Cerebellum (tissue), 4 donors: ENCODE measurements at places on chromosomes 2 and 18.

DNA sequence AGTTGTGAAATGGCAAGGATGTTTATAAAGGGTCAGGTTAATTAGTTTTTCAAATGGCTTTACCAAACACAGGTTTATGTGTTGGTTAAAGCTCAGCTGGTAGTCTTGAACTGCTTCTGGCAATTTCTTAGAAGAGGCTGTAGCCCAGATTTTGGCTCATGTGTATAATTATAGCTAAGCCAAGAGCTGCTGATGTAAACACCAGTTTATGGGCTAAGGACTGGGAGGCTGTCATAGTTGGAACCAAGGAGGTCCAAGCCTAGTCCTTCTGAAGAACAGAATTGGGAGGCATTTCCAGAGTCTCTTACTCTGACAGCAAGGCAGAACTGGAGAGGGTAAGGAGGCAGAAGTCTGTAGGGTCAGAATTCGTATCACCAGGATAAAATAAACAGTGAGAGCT, 25.4 kb downstream of the UBE2E3 start:
- DNase-seq = no peak

GRCh38 chr2:151762694-151763093, 28.4 kb upstream of the NEB start:
- DNase-seq = peak; percentile 82

DNA sequence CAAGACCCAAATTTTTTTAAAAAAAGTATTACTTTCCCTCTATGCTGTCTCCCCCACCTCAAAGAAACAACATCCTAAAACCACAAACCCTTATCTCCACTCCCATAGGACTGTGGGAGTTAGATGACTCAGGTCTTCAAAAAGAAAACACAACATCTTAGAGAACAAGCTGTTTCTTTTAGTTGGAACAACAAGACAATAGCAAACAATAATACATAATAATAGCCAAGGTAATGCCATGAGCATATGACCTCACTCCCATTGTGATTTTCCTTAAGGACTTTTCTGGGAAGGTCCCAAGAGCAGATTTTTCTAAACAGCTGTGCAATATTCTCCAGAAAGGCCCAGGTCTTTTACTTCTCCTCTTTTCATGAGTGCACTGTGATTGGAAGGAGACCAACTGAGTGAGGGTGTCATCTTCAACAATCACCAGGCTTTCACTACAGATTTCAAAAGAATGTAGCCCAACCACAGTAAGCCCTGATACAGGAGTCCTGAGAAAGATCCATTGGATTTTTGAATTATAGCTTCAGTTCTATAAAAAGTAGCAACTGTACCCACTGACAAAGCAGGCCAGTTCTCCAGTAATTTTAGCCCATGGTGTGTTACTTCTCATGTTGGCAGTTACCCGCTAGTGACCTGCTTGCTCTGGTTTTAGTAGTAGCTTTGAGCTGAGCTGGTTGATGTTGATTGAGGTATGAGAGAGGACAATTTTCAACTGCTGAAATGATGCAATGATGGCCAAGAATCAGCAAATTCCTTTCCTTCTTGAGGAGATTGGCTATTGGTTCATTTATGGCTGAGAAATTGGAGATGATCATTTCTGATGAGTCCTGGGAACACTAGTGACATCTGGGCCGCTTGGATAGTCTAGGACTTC, 144.5 kb upstream of the TCF4 start:
- DNase-seq = no peak

GRCh38 chr2:190532581-190532980, 1.9 kb downstream of the NEMP2 start:
- no peak for DNase-seq

- no peak for DNase-seq
These were observed 4.1 kb upstream of the YES1 start for GRCh38 chr18:816088-816653.

- no peak for DNase-seq
These were observed 77.4 kb upstream of the DNMT3A start for GRCh38 chr2:25418944-25419677.

- peak; percentile 28 for DNase-seq
These were observed 19.1 kb upstream of the ITGA6 start for GRCh38 chr2:172408143-172408766.

- DNase-seq = no peak
These were observed 1044.5 kb upstream of the POU3F3 start for GRCh38 chr2:103809415-103809814.

DNA sequence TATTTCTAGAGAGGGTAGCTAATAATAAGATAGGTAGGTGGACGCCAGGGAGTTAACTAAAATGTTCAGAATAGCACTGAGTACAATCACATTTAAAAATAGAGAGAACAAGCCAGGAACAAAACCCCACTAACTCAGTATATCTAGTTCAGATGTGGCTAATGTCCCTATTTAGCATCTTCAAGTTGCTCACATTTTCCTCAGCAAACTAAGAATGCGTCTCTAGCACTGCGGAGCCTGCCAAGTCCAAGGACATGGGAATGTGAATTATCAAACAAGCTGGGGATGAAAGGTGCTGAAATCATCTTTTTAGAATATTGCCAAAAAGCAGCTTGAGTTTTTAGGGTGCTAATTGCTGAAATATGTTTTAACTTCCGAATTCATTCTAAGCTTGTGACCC, 398.5 kb upstream of the FIGN start:
- no peak for DNase-seq

GRCh38 chr18:42114310-42114943, 159.4 kb downstream of the PIK3C3 start:
- DNase-seq = peak; percentile 77

DNA sequence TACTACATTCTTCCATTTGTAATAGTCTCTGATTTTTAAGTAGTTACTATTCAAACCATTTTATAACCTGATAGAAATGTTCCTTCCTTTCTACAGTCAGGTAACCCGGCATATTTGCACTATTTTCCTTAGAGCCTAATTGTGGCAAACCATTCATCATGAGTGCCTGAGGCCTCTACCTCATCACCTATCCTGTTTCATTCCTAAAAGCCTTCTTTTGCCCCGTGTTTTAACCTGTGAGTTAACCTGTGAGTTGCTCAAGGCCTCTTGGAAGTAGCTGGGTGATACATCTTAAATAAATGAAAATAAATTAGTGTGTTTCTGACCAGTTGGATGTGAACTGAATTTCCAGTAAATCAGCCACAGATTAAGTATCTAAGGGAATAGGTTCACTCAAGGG, 6.5 kb upstream of the KLHL29 start:
- no peak for DNase-seq

DNA sequence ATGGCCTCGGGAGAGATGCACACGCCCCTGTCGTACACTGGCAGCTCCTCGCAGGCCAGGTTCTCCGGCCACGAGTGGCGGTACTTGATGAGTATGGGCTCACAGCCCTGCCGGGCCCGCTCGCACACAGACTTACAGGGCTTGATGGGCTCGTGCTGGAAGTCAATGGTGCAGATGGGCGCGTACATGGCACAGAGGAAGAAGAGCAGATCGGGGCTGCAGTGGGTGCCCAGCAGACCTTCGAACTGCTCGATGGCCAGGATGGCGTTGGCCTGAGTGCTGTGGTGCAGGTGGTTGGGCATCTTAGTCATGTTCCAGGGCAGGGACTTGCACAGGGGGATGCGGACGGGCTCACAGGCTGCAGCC, 359 bp downstream of the FRZB start:
- no peak for DNase-seq

GRCh38 chr18:35331367-35332087, 12.7 kb downstream of the ZNF24 start:
- no peak for DNase-seq

- no peak for DNase-seq
These were observed 221.0 kb upstream of the EPAS1 start for GRCh38 chr2:46076251-46076650.

GRCh38 chr2:218046238-218046637, 22.8 kb upstream of the RUFY4 start:
- no peak for DNase-seq

DNA sequence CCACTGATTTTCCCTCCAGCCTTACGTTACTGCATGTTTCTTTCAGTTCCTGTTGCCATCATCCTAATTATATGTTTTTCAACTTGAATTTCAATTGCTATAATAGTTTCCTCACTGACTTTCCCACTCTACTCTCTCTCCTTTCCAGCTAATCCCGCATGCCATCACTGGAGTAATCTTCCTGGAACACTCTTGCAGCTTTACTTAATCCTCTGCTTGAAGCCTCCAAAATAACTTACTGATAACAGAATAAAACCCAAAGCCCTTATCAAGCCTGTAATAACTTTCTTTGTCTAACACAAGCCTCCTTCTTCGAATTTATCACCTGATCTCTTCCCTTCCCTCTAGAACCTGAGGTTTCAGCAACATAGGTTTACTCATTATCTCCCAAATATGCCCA, 237.3 kb downstream of the LTBP1 start:
- DNase-seq = no peak

- no peak for DNase-seq
These were observed 61.1 kb downstream of the ANTXR1 start for GRCh38 chr2:69073928-69074570.

DNA sequence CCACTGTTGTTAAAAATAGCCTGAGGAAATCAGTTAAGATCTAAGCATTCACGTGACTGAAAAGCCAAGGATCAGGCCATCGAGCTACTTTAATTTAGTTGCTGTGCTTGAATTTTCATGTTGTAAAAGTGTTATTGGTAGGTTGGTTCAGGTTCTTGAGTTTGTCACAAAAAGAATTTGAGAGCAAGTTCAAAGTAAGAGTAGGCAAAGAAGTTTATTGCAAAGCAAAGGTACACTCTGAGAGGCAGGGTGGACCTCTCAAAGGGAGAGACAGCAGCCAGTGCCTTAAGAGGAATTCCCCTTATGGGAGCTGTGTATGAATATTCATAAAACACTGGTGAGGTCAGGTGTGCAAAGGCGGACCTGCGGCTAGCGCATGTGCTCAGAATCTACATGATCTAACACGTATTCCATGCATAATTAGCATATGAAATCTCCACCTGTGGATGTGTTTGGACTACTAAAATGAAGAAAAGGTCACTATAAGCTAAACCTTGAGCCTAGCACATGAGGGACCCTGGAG, 236.5 kb downstream of the NDUFA10 start:
- no peak for DNase-seq

DNA sequence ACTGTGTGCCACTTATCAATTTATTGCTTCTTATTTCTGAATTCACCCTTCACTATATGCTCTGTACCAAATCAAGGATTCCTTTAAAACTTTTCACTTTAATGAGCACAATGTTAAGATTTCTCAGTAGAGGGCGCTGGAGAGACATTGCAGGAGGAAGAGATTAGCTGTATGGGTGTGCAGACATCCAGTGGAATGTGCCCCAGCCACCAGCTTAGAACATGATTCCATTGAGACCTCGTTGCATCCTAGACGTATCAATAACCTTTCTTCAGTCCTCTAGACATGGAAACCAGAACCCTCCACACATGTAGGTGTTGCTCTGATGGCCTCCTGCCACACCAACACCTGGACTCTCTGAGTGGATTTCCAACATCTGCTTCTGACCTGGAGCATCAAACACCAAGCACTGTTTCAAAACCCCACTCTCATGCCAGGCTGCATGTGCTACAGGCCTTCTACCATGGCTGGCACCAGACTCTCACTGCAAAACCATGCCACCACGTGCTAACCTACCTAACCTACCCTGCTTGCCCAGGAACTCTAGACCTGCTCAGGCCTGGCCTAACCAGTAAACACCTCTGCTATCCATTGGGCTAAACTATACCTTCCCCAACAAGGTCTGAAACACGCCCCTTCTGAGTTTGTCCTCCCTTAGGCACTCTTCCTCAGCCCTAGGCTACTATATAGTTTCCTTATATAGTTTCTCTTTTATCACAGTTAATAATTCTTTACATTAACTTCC, 633.2 kb upstream of the PKDCC start:
- DNase-seq = no peak

DNA sequence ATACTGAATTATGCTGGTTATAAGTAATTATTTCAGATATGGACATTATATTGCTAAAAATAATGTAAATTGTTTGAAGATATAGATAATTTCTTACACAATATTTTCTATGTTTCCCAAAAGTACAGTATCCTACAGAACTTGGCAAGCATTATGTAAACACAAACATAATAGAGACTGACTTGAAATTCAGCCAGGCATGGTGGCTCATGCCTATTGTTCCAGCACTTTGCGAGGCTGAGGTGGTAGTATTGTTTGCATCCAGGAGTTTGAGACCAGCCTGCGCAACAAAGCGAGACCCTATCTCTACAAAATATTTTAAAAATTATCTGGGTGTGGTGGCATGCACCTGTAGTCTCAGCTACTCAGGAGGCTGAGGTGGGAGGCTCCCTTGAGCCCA, 1300.5 kb upstream of the DDX18 start:
- no peak for DNase-seq

DNA sequence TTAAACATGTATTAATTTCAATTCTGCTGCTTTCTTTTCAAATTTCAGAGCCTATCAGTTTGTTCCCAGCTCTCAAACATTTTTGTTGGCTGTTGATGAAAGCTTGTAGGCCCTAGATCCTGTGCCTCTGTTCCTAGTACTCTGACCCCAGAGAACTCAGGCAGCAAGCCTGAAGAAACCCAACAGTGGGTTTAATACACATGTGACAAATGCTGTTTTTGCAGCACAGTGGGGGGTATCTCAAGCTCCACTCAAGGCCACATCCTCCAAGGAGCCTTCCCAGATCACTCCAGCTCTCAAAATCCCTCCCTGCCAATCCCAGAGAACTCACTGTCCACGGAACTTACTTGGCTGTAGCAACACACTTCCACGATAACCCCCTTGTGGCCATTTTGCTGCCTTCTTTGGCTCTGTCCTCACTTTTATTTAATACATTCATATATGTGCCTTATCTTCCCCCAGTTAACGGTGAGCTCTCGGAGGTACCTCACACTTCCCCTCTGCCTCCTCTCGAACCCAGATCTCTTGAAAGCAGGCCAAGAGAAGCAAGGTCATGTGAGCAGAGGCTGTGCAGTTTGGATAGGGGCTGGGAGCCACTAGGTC, 122.4 kb downstream of the TNS1 start:
- no peak for DNase-seq

- no peak for DNase-seq
These were observed 178.0 kb downstream of the SH3BP4 start for GRCh38 chr2:235129850-235130249.

DNA sequence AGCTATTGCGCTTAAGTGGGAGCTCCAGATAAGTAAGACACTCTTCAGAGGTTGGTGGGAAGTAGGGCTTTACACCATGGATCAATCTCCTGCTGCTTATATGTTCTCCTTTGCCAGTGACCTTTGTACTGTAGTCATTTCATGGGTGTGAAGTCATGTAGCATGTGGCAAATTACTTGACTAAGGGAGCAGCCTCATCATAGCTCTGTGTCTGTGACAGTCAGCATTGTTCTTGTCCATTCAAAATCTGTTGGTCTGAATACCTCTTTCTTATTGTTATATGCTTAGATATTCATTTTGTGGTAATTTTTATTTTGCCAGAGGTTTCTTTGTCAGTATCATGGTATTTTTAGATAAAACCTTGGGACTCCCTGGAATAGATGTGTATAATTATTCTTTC, 18.2 kb downstream of the SLC4A1AP start:
- no peak for DNase-seq
